ENCODE measurements at places on chromosomes 5 and 9. TPM values are rescaled to one million over a fixed set of nuclear protein-coding genes. Genes with fewer than 3 reads are reported as not detected.

The RECK gene
- 4.5 TPM for total RNA-seq

The MRPS30 gene
- 113 TPM for total RNA-seq

The PCDHGA10 gene
- total RNA-seq, result 6.0 TPM

The PTGES gene
- total RNA-seq, result 20.8 TPM

The GLRA1 gene
- not detected for total RNA-seq

The C1QTNF3 gene
- 2.3 TPM for total RNA-seq

The KLHL9 gene
- total RNA-seq, result 20.8 TPM

The OLFM1 gene
- total RNA-seq, result 0.13 TPM

The TMEM215 gene
- not detected for total RNA-seq

The ENDOG gene
- 29.4 TPM for total RNA-seq

The CDH6 gene
- 1.8 TPM for total RNA-seq

The TAS2R1 gene
- total RNA-seq, result not detected

The ARL14EPL gene
- total RNA-seq, result 2.3 TPM

The CAMK4 gene
- 67.3 TPM for total RNA-seq

The TCF7 gene
- total RNA-seq, result 2.7 TPM

The SPAG8 gene
- 1.2 TPM for total RNA-seq

The SLC6A3 gene
- total RNA-seq, result not detected

The PRSS3 gene
- total RNA-seq, result not detected

The CERCAM gene
- total RNA-seq, result 32.1 TPM

The NIPAL4 gene
- total RNA-seq, result 0.42 TPM

The KCNT1 gene
- not detected for total RNA-seq

The SLC25A48 gene
- total RNA-seq, result not detected

The SPARC gene
- total RNA-seq, result 2,270 TPM

The ASS1 gene
- 9.4 TPM for total RNA-seq

The SPINK7 gene
- total RNA-seq, result not detected

The ATP6V1G1 gene
- 143 TPM for total RNA-seq

The RNF44 gene
- total RNA-seq, result 19.6 TPM

The TMEM252 gene
- not detected for total RNA-seq

The PFN3 gene
- not detected for total RNA-seq

The PCDHGA9 gene
- total RNA-seq, result 2.7 TPM

The MYOZ3 gene
- total RNA-seq, result not detected

The FGF1 gene
- total RNA-seq, result 3.1 TPM

The ANKRD31 gene
- 0.32 TPM for total RNA-seq

The SLC34A1 gene
- total RNA-seq, result 0.61 TPM

The SUSD3 gene
- 0.72 TPM for total RNA-seq

The SOHLH1 gene
- not detected for total RNA-seq

The MRPS27 gene
- total RNA-seq, result 84.8 TPM

The C5orf34 gene
- total RNA-seq, result 8.7 TPM

The NUP214 gene
- total RNA-seq, result 24.2 TPM

The AFAP1L1 gene
- 15.0 TPM for total RNA-seq

The MEGF10 gene
- total RNA-seq, result 0.91 TPM

The PALM2AKAP2 gene
- total RNA-seq, result 12.2 TPM

The SPATA31D4 gene
- total RNA-seq, result not detected

The ZNF782 gene
- 8.4 TPM for total RNA-seq

The SMIM3 gene
- 2.9 TPM for total RNA-seq

The EHMT1 gene
- total RNA-seq, result 61.8 TPM

The SREK1 gene
- 131 TPM for total RNA-seq

The INIP gene
- total RNA-seq, result 9.2 TPM

The FOXD4L3 gene
- not detected for total RNA-seq

The SMU1 gene
- 20.1 TPM for total RNA-seq

The PPP2R2B gene
- 0.64 TPM for total RNA-seq

The DOK3 gene
- total RNA-seq, result 2.3 TPM

The NAA35 gene
- 26.9 TPM for total RNA-seq

The CYLC2 gene
- not detected for total RNA-seq

The SLC45A2 gene
- 0.49 TPM for total RNA-seq

The BTNL8 gene
- total RNA-seq, result 0.57 TPM

The MATR3 gene
- total RNA-seq, result 244 TPM

The NR4A3 gene
- 1.9 TPM for total RNA-seq

All from A375 (cell line).